B cell (primary cell): ENCODE measurements at places on chromosomes 1 and 21. TPM values are rescaled to one million over a fixed set of nuclear protein-coding genes. Genes with fewer than 3 reads are reported as not detected.
A peak's percentile ranks its signal among the peaks of the same experiment; 100 is the strongest.

GRCh38 chr21:36693489-36694030 is 5.4 kb upstream of the SIM2 start:
- DNase-seq = no peak

DNA sequence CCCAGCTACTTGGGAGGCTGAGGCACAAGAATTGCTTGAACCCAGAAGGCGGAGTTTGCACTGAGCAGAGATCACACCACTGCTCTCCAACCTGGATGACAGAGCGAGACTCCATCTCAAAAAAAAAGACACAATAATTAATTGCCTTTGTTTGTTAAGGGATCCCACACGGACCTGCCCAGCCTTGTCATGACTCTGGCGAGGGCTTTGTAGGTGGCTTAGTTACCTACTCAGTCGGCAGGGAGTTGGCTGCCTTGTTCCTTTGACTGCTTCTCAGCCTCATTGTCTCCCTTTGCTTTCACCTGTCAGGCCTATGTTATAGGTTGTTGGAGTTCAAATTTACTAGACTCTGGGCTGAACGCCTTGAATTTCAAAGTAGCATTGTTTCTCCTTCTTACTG is 82.0 kb downstream of the UBE4B start:
- DNase-seq = no peak

DNA sequence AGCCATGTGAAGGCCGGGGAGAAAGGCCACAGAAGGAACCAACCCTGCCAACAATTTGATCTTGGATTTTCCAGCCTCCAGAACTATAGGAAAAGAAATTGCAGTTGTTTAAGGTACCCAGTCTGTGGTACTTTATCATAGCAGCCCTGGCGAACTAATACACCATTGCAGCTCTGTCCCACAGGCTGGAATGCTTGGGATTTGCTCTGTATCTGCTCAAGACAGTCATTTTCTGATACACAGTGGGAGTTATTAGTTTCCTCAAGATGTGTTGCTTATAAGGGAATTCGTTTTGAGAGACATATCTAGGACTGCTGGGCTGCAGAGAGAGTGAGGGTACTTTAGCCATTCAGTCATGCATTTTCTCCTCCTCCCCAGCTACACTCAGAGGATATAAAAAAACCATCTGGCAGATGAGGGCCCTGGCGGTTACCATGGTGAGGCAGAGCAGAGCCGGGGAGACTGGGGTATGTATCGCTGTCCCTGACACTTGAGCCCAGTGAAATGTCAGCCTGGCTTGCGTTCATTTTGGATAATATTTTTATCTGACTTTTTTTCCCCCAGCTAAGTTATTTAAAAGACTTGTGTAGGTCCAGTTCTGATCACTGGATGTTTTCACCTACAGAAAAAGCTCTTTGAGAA is 104.6 kb downstream of the DIRAS3 start:
- DNase-seq = no peak

GRCh38 chr1:32619701-32620485 is 30.5 kb downstream of the ZBTB8OS start:
- DNase-seq = no peak

GRCh38 chr1:178220094-178220493 is 126.2 kb downstream of the RASAL2 start:
- DNase-seq = no peak

DNA sequence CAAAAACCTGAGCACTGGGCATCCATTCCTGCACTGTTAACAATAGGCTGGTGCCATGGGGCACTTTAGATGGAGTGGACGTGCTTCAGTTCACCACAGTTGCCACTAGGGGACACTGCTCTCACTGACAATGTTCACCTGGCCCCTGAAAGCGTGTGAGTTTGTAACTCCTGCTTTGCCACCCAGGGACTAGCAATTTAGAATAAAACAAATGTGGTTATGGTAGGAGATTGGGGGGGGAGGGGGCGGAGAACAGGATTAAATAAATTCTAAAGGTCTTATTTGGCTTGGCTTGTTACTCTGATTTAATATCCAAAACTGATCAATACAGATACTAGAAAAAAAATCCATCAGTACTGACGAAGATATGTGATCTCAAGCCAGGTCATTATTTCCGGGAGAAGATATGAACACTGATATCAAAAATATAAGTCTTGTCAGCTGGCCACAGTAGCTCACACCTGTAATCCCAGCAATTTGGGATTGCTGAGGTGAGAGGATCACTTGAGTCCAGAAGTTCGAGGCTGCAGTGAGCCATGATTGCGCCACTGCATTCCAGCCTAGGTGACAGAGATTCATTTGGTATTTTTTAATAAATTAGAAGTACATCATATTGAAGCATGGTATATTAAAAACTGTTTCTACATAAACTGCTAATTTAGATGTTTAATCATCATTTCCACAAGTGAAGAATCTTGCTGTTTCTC is 23.2 kb downstream of the INTS7 start:
- peak; percentile 68 for DNase-seq

- DNase-seq = no peak
Measured at GRCh38 chr21:45011426-45011825, 63.0 kb upstream of the ADARB1 start.

DNA sequence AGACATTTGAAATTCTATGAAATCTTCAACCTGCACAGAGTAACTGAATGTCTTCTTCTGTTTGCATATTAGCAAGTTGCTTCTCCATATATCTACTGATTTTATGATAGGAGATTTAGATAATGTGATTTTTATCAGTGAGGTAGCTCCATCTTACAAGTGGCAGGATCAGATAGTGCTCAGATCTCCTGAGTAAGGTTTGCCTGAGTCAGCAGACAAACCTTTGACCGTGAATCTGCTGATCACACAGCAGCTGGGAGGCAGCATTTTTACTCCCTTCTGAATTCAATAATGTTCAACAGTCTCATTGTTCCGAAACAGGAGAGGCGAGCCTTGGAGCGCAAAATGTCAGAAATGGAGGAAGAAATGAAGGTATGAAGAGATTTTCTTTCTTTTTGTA is 141.4 kb downstream of the SYT2 start:
- no peak for DNase-seq

GRCh38 chr1:88371436-88372023 is 312.5 kb upstream of the PKN2 start:
- DNase-seq = no peak

DNA sequence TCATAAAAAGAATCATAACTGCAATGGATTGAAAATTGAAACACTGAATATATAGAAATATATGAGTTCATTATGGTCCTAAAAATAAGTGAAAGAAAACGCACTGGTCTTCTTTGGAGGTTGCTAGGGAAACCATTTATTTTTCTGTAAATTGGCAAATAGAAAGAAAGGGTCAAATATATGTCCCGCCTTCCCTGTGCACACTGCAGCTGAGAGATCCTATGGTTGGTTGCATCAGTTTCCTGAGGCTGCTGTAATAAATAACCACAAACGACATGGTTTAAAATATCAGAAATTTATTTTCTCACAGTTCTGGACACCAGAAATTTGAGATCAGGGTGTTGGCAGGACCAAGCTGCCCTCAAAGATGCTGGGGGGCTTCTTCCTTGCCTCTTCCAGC is 35.0 kb downstream of the CA6 start:
- DNase-seq = no peak

- DNase-seq = no peak
Measured at GRCh38 chr1:216793973-216794372, 70.7 kb upstream of the ESRRG start.

DNA sequence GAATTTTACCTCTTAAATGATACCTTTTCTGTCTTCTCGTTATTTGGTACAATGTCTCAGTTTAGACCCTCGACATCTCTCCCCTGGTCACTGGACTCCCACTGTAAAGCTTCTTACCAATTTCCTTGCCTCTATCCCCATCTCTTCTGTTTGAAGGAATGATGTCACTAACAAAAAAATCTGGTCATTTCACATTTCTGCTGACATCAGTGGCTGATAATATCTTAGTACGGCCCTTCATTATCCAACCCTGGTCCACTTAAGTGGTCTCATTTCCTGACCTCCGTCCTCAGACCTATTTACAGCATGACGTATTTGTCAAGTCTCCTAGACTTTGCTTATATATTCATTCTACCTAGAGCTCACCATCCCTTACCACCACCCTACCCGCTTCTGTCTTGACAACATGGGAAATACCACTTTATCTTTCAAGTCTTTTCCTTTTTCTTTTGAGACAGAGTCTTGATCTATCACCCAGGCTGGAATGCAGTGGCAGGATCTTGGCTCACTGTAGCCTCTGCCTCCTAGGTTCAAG is 60.9 kb downstream of the C1orf21 start:
- DNase-seq = no peak

GRCh38 chr1:232597721-232598120 is 32.2 kb downstream of the SIPA1L2 start:
- no peak for DNase-seq

DNA sequence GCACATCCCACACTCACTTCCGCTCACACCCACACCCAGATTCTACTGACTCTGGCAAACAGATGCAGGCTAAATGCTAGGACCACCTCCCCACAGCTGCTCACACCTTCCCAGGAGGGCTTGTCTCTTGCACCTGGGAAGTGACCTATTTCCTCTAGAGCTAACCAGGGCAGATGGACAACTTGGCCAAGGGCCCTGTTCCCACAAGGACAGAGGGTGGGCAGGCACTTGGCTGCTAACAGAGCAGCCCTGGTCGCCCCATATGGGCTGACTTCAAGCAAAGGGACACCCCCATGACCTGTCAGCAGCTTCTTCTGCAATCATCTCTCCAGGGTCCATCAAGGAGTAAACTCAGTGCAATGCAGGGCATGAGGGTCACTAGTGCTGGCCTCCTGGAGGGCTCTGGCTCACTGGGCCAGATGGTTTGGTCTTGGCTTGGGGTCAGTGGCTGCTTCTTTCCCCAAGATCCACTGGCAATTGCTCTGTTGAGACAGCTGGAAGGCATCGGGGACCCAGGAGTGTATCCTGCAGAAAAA is 641.5 kb downstream of the PLPP3 start:
- DNase-seq = no peak

- DNase-seq = peak; percentile 73
Measured at GRCh38 chr1:230976825-230977747, 1.6 kb downstream of the TTC13 start.

DNA sequence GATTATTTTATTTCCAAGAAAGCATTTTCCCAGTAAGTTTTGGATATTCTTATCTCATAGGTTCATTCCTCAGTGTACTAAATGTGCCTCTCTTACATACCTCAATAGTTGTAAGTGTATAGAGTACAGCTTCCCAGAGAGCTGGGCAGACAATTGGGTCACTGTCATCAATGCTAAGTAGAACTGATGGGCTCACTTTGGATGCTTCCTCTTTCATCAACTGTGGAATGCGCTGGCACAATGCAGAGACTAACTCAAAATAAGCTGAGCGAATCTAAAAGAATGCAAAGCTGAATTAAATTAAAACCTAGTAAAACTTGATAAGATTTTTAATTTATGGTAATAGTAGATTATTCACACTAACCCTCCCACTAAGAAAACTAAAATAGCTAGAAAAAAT is 21.5 kb downstream of the LTN1 start:
- no peak for DNase-seq

DNA sequence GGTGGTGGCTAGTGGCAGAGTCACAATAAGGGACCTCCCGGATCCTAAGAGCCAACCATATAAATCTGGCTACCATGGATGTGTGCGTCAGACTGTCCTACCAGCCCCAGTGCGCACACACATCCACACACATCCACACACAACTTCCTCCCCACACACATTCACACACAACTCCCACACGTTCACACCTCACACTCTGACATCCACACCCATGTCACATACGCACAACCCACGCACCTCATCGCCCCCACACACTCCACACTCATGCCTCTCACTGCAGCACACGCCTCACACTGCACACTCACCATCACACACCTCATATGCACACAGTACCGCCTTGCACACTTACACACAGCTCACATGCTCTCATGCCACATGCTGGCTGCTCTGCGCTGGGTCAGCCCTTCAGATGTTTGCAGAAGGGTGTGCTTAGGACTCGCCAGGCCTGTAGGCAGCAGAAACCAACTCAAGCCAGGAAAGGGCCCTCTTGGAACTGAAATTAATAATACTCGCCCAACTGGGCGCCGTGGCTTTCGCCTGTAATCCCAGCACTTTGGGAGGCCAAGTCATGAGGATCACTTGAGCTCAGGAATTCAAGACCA is 3.0 kb downstream of the LDLRAD2 start:
- DNase-seq = peak; percentile 27

- no peak for DNase-seq
Measured at GRCh38 chr1:178004926-178005391, 35.1 kb upstream of the SEC16B start.

DNA sequence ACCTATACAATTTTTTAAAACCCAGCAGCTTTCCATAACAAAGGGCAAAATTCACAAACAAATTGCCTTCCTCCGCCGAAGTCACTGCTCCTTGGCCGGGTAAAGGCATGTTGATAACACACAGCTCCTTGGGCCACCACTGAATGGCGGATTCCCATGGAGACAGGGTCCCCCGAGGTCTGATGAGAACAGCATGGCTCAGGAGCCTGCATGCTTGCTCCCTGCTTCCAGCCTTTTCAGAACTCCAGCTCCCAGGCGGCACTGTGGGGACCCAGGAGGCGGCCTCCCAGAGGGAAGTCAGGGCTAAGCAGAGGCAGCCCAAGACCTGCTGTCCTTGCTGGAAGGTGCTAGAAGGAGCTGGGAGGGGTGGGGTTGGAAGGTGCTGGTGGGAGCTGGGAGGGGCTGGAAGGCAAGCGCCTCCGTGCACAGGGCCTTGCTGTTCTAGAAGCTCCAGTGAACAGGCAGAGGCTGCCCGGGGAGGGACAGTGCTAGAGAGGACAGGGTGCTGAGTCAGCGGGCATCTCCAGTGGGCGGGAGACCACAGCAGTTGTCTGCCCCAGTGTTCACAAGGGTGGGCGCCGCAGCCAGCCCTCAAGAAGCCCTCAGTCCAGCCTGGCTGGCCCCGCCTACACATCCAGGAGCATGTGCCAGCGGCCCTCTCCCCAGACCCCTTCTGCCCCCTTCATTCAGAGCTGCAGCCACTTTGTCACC is 35.1 kb downstream of the PRDM16 start:
- no peak for DNase-seq

DNA sequence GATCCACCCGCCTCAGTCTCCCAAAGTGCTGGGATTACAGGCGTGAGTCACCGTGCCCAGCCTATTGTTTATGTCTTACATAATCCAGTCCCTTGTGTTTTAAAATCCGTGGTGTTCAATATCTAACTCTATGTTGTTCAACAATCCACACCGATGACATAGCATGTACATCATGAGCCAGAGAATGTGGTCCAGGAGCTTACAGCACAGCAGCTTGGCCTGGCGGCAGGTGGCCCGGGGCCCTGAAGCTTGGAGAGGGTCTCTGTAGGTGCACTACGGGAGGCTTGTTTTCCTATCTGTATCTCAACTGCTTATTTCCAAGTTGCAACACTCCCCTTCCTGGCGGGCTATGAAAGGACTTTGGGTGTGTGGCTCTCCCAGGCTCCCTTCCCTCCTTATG is 138.4 kb downstream of the ADSS2 start:
- DNase-seq = no peak

Gene CYP4X1
- not detected in 2 replicates for total RNA-seq

Gene ST6GALNAC3
- 13.4 and 17.3 TPM in 2 replicates for total RNA-seq

Gene STUM
- total RNA-seq = 0.69 and 1.1 TPM in 2 replicates

Gene NR1I3
- total RNA-seq = not detected in 2 replicates

Gene UMODL1
- 0.36 and 0.49 TPM in 2 replicates for total RNA-seq

Gene FCRL5
- 34.0 and 35.0 TPM in 2 replicates for total RNA-seq

Gene GPR25
- total RNA-seq = 1.8 and 3.1 TPM in 2 replicates

Gene AIM2
- total RNA-seq = 68.4 and 72.1 TPM in 2 replicates

Gene BGLAP
- 7.4 and 8.3 TPM in 2 replicates for total RNA-seq

Gene ROR1
- total RNA-seq = 16.0 and 16.3 TPM in 2 replicates

Gene COL8A2
- 0.17 TPM in 2 replicates for total RNA-seq
